LNCaP clone FGC (cell line): ENCODE measurements at places on chromosomes 11 and 22.

DNA sequence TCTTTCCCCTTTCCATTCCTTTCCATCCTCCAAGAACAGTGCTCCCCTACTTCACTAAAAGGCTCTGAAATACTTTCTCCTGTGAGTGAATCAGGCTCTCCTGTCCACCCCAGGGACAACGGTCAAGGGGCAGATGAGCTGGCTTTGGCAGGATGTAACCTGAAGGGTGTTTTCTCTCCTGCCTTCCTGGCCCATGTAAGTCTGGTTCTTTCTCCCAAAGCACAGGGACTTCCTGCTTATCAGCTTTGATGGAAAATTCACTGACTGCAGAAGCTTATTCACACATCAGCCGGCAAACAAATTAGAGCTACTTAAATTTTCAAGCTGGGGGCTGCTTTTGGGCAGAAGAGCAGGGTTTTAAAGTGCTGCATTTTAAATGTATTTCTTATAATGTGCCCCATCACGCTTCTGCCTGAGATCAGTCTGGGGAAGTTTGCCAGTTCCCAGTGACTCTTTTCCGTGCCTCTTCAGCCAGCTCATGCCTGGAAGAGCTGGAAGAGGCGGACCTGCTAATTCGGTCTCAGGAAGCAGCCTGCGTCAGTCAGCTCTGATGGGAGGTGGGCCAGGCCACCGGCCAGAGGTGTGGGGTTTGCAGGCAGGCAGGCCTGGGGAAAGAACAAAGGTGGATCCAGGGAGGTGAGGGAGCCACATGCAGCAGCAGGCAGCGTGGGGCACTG lies 140.4 kb upstream of the TBCEL start:
- DNase-seq: no peak

- no peak for DNase-seq
Measured at GRCh38 chr11:43681401-43681942, 934 bp downstream of the HSD17B12 start.

DNA sequence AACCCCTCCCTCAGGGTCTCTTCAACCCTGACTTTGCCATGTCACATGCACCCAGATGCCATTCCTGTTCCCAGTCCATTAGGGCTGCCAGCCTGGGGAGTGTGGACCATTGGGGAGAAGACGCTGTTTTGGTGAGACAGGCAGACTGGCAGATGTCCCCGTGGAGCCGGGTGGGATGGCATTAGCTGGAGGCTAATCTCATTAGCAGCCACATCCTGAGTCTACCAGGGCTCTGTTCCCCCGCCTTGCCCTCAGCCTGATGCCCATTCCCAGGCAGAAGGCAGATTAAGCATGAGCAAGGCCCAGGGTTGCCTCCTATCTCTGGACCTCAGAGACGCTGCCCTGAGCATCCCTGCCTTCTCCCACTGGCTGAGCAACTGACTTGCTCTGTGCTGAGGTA lies 46.4 kb upstream of the ALX4 start:
- DNase-seq: no peak

DNA sequence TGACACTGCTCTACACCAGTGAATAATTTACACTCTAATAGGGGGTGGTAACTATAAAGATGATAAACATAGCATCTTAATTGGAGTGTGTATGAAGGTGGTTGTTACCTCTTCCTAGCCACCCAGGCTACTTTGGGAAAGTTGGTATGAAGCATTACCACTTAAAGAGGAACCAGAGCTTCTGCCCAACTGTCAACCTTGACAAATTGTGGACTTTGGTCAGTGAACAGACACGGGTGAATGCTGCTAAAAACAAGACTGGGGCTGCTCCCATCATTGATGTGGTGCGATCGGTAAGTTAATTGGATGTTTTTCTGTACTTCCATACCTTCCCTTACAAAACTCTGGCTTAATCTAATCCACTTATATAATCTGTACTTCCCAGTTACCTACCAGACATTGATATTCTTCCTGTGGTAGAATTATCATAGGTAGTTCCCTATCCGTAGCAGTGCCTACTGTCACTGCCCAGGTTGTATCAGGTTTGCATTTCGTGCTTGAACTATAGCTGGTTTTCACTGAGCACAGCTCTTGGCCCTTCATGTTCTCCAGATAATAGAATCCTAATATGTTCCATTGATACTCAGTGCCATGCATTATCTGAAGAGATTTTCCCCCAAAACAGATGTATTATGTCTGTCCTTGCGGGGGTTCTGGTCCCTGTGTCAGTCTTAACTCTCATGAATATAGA lies 2.2 kb downstream of the RPL27A start:
- DNase-seq: no peak

GRCh38 chr11:17561111-17561415 lies 14.0 kb downstream of the OTOG start:
- DNase-seq: no peak

DNA sequence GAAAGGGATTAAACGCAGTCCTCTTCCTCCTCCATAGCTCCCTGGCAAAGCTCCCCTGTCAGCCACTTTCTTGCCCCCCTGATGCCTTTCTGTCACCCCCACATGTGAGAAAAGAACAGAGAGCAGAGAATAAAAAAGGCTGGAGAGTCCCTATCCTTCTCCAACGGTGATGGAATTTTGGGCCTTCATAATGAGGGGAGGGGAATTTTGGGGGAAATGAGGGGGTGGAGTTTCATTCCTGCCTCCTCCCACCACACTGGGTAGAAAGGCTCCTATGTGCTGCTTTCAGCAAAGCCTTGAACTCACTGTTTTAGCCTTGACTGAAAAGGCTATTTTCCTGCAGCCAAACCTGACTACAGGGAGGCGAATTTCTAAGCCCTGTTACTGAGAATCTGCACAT lies 59.3 kb downstream of the C11orf58 start:
- DNase-seq: no peak

GRCh38 chr11:20022363-20023081 lies 137.8 kb downstream of the DBX1 start:
- no peak for DNase-seq

DNA sequence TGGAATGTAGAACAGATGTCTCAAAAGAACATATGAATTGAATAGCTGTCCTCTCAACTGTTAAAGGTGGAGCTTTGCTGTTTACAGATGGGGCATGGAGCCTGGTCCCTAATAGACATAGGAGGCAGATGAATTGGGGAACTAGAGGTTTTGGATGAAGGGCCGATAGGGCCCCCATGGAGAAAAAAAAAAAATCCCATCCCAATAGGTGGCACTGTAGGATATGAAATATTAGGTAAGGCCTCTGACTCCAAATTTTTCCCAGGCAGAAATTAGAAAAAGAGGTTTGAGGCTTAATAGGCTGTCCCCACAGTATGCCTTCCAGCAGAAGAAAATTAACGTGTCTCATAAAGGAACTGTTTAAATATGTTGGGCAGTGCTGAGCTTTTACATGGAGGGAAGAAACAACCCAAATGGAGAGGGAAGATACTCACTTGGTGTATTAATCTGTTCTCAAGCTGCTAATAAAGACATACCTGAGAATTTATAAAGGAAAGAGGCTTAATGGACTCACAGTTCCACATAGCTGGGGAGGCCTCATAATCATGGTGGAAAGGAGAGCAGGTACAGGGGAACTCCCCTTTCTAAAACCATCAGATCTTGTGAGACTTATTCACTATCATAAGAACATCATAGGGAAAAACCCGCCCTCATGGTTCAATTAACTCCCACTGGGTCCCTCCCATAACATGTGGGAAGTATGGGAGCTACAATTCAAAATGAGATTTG lies 30.1 kb upstream of the TMEM45B start:
- no peak for DNase-seq

DNA sequence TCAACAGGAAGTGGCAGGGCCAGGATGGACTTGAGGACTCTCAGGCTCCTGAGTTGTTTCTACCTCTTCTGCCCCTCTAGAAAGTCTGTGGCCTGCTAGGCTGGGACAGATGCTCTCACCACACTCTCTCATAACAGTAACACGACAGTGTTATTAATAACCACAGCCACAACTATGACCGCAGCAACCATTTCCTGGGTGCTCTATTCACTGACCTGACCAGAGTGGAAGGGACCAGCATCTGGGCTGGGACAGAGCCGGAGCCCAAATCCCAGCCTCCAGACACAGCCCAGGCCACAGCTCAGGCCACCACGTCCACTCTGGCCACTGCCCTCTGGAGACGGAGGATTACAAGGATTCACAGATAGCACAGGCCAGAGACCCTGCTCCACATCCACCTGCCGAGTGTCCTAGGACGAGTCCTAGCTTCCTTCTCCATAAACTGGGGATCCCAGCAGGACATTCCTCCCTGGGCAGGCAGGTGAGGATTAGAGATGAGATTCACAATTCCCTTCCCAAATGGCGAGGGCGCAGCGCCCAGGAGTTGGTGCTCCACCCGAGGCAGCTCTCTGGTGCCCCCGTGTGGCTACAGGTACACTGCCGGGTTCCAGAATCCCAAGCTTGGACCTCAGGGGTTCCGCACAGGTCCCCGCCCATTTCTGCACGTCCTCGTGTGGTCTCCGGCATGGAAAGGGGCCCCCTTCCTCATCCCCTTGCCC lies 7.1 kb downstream of the PNPLA5 start:
- DNase-seq: no peak

DNA sequence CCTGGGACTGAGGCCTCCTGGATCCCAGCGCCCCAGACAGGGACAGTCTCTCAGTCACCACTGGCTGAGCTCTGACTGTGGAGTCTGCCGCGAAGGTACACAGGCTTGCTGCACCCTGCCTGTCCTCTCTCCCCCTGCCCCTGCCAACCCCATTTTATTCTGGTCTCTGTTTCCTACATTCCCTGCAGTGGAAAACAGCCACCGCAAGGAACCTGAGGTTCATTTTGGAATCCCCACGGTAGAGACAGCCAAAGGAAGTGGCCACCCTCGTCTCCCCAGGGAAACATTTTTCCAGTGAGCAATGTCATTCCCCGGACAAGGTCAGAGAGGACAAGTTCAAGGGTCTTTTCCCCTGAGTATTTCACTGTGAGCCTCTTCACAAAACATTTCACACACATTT lies 56.6 kb downstream of the FBXO7 start:
- DNase-seq: no peak

GRCh38 chr22:44075670-44076069 lies 51.6 kb downstream of the PARVB start:
- no peak for DNase-seq

- DNase-seq: no peak
Measured at GRCh38 chr22:17754233-17754925, 19.9 kb downstream of the BID start.

GRCh38 chr22:36816636-36817524 lies at the start of gene PVALB:
Gene PVALB, minus strand, starts transcription at chr22:36817035. Its CDS starts 30 bp downstream, at chr22:36817005.
- DNase-seq: no peak

- no peak for DNase-seq
Measured at GRCh38 chr22:32622004-32622743, 147.6 kb downstream of the FBXO7 start.

- no peak for DNase-seq
Measured at GRCh38 chr11:117438371-117439000, 110.8 kb downstream of the CEP164 start.

- no peak for DNase-seq
Measured at GRCh38 chr11:45365961-45366618, 79.9 kb upstream of the SYT13 start.

- no peak for DNase-seq
Measured at GRCh38 chr11:63999349-64000025, 13.2 kb downstream of the OTUB1 start.

- no peak for DNase-seq
Measured at GRCh38 chr11:36469881-36470802, 39.9 kb downstream of the TRAF6 start.
